ENCODE measurements at places on chromosomes 6 and 20.

GRCh38 chr6:157077251-157077650 lies 246.1 kb downstream of the TMEM242 start:
- no peak for DNase-seq

DNA sequence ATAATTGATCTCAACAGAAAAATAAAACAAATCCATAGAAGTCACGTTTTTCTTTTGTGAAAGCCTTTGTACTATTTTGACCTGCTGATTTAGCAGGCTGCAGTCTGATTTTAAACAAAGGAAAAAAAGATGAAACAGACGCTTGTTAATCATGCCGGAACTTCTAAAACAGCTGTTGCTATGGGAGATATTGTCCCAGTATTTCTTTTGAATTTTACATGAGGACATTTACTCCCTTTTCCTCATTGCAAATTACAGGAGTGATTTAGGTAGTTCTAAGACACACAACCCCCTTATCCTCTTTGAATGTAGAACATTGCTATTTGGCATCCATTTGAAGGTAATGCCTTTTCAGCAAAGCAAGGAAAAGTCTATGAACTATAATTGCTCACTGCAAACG lies 416.1 kb downstream of the BCKDHB start:
- no peak for DNase-seq

- DNase-seq, result no peak
Observed at GRCh38 chr20:43508106-43508505, 609 bp downstream of the L3MBTL1 start.

DNA sequence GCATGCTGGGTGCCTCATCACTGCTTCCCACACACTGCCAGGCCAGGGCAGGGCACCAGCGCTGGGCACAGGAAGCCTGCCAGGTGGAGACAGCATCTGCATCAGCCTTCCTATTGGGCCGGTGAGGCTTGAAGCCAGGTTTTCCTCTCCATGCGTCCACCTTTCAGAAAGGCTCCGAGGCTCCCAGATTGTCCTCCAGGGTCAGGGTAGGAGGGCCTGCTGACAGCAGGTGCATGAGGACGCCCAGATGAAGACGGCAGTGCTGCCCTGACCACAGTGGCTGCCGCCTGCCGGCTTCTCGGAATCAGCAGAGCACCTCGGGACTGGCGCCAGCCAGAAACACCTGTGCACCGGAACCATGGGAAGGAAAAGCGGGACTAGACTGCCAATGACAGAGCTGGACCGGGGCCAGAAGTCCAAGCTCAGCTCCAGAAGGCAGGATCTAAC lies 170.5 kb upstream of the CST7 start:
- DNase-seq, result no peak

DNA sequence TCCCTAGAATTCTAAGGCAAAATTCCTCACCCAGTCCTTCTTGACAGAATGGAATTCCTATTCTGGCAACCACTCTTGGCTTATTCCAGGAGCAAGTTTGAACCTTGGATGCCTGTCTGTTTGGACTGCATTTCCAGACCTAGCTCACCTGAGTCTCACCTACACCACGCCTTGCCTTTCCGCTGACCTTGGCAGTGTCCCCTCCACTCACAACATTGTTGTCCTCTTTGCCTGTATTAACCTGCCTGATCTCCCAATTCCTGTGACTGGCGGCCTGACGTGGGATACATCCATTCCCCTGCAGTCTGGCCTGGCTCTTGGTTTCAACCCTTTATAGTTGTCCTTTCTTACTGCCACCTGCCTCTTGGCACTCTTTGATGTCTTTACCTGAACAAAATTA lies 281.4 kb upstream of the SOX4 start:
- no peak for DNase-seq

GRCh38 chr20:15867899-15868298 lies 705.3 kb downstream of the KIF16B start:
- no peak for DNase-seq

DNA sequence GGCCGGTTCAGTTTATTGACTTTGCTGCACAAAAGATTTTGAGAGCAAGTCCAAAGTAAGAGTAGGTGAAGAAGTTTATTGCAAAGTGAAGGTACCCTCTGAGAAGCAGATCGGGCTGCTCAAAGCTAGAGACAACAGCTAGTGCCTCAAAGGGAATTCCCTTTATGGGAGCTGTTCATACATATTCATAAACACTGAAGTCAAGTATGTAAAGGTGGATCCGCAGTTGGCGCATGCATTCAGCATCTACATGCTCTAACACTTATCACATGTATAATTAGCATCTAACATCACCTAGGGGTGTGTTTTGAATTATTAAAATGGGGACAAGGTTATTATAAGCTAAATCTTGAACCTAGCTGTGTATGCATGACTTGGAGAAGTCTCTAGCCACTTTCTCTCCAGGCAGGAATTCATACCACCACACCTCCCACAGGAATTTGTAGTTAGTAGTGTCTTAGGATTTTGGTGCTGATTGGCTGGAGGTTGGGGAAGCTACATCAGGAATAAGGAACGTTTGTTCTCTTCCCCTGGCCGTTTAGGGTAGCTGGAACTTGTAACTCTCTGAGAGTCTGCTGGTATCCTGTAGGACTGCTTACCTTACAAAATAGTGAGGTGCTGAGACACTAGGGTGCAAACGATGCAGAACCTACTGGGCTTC lies 1633.9 kb downstream of the GRIK2 start:
- DNase-seq, result no peak

GRCh38 chr6:132715204-132715603 lies 1.3 kb upstream of the VNN1 start:
- DNase-seq, result peak; percentile 13

DNA sequence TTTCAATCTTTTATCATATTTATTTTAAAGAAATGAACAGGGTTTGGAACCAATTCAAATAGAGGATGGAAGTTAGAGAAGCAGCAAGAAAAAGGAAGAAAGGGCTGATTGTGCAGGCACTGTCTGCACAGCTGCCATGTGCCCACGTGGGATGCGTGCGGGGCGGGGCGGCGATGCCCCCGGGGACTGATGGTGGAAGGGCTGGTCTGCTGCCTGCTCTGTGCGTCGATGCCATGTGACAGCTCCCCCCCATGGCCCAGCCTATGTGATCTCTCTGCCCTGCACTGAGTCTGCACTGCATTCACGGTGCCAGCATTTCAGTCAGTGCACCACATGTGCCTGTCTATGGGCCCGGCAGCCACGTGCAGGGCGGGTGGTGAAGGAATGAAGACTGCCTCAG lies 96.4 kb downstream of the IRF4 start:
- no peak for DNase-seq

DNA sequence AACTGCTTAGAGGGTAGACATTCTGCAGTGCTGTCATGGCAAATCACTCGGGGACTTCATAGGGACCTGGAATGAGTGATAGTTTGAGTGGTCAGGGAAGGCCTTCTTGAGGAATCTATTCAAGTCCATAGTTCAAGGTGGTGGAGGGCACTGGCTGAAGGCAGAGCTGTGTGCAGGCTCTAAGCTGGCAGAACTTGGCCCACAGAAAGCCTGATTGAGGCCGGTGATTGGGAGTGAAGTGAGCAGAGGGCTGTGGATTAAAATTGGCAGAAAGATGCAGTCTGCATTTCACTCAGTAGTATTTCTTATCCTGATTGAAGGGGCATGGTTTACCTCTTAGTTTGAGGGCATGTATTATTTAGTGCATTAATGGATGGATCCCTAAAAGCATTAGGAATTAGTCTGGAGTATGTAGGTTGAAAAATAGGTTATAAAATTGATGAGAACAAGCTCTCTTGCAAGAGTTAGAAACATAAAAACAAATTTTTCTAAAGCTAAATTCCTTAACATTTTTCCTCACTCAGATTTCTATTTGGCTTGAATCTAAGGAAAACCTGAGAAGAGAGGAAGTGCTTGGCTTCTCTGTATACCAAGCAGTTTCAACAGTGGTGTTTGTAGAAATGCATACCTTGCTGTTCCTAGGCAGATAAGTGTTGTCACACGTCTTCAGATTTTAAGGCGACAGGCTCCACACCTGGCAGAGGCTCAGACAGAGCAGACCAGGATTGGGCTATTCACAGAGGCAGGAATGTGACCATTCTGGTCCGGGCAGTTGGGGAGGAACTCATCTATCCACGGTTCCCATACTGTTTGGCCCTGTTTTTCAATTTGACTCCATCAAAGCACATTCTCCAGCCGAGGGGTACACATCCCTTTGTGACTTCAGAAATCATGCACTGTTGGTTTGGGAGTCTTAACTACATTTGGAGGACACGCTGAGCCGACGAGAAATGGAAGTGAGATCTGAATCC lies 45.2 kb downstream of the UTRN start:
- no peak for DNase-seq

- no peak for DNase-seq
Observed at GRCh38 chr6:25028328-25028727, 92.6 kb upstream of the RIPOR2 start.

- DNase-seq, result no peak
Observed at GRCh38 chr6:155077784-155078183, 82.7 kb downstream of the TIAM2 start.

- no peak for DNase-seq
Observed at GRCh38 chr6:105764315-105764714, 321.8 kb upstream of the PRDM1 start.

- no peak for DNase-seq
Observed at GRCh38 chr6:51892750-51893149, 194.7 kb downstream of the PKHD1 start.

DNA sequence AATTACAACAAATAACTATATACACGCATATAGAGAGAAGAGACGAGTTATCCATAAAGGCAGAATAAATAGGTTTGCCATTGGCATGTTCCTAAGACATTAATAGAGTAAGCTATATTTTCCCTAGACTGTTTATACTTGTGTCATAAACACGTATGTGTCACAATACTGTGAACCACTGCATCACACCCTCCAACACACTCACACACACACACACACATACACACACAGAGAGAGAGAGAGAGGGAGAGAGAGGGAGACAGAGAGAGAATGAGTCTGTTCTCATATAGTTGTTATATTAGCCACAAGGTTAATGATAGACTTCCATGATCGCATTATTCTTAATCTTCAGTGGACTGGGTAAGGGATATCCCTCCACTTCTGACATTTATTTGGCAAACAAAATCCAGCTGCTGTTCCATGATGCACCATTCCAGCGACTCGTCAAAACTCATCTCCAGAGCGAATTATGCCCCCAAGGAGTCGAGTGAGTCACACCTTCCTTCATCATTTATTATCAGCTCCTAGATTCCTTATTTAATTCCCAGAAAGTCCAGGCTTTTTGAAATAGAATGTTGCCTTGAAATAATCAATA lies 82.8 kb upstream of the HIVEP1 start:
- DNase-seq, result no peak

DNA sequence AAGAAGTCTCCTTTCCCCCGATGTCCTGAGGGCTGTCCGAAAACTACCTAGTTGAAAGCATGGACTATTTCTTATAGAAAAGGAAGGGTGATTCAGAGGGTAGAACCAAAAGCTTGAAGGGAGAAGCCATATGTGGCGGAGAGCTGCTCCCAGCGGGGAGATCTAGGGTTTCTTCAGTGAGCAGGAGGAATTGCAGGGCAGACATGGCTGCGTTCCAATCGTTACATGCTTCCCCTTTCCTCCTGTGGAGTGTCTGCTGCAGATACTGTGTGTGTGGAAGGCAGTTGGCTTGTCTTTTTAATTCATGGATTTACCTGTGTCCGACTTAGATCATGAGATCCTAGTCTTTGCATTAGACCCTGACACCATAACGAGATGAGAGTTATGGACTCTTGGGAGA lies 799.5 kb downstream of the QKI start:
- no peak for DNase-seq

DNA sequence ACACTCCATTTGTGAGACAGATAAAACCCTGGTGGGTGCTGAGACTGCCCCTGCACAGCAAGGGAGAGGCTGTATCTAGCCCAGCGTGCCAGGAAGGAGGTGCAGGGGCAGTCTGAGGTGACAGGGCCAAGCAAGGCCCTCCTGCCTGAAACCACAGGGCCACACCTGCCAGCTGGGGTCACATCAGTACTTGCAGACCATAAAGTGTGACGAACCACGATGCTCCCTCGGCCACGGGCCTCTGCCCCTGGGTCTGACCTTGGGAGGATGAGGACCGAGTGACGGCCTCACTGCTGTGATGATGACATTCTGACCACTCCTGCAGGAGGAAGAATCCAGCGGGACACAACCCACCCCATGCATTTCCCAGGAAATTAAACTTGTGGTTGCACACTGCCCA lies 75.1 kb downstream of the NINL start:
- no peak for DNase-seq

- no peak for DNase-seq
Observed at GRCh38 chr20:57267158-57267821, 849 bp upstream of the BMP7 start.

GRCh38 chr20:55953201-55953600 lies 52.1 kb downstream of the CBLN4 start:
- no peak for DNase-seq

DNA sequence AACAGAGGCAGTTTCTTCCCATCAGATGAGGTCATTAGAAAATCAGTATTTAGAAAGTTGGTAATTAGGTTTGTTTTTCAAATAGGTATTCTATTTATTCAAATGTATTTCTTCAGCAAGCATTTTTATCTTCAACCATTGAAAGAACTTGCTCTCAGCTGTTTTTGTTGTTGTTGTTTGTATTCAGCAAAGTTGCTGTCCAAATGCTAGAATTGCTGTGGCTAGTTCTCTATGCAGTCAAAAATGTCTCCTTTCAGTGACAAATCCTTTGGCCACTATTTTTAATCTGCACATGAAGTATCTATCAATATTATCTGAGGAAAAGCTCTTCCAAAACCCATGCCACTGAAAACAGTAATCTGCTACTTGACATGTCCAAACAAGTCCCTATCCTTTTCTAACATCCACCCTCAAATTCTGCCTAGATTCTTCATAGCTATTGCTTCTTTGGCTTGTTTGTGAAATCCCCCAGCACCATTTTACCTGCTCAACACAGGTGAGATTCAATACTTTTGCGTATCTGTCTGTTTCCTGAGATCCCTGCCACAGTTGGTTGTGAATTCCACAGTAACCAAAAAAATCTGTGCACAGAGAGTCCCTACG lies 1005.4 kb downstream of the GRIK2 start:
- DNase-seq, result no peak

DNA sequence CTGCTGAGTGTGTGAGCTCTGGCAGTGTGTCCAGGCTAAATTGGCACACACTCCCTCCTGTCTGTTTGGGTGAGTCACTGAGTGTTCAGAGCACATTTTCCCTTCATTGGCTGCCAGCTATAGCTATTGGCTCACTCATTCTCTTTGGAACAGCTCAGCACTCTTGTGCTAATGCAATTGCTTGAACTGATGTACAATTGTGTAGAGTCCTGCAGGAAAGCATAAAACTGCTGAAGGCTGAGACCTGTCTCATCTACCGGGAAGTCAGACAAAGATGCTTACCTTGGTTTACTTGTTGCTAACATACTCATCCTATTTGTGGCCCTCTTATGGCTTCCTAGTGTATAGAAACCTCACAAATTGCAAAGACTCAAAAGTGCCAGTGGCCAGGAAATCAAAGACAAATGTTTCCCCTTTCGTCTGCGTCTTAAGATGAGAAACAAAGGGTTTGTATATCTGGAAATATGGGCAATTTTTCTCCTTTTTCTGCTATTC lies 351.0 kb downstream of the BCKDHB start:
- no peak for DNase-seq

DNA sequence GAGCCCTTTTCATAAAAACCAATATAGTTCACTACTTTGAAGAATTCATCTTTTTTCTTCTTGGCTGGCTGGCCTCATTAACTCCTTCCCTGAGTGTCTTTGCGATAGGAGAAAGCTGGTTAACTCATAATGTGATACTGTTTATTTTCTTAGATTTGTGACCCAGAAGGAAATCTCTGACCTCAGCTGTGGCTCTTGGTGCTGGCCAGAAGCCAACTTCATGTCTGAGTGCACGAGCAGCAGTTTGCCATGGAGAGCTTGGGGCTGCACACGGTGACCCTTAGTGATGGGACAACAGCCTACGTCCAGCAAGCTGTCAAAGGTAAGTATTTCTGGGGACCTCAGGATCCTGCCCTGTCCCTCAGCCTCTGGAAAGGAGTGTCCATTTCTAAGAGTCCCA lies 16.7 kb upstream of the DEF6 start:
- DNase-seq, result no peak

Measured in NT2/D1 (cell line).